Thoracic aorta (tissue), 2 donors: ENCODE measurements at places on chromosomes 7 and 10.

GRCh38 chr10:50384898-50385297, 133.6 kb upstream of the ASAH2 start:
- no peak for DNase-seq

DNA sequence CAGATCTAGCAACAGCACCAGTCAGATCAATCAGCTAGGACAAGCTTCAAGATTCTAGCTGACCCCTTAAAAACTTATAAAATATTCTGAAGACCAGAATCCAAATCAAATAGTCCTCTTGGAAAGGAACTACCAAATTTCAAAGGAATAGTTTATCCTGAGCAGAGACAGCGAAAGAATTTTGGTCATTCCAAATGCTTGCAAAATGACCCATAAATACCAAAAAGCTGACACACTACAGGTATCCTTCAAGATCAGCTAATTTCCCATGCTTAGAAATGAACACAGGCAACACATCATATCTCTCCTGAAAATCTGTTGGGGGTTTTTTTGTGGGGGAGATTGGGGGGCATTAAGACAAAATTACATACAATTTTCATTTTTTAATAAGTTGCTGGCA, 78.8 kb downstream of the PDSS1 start:
- DNase-seq = no peak

DNA sequence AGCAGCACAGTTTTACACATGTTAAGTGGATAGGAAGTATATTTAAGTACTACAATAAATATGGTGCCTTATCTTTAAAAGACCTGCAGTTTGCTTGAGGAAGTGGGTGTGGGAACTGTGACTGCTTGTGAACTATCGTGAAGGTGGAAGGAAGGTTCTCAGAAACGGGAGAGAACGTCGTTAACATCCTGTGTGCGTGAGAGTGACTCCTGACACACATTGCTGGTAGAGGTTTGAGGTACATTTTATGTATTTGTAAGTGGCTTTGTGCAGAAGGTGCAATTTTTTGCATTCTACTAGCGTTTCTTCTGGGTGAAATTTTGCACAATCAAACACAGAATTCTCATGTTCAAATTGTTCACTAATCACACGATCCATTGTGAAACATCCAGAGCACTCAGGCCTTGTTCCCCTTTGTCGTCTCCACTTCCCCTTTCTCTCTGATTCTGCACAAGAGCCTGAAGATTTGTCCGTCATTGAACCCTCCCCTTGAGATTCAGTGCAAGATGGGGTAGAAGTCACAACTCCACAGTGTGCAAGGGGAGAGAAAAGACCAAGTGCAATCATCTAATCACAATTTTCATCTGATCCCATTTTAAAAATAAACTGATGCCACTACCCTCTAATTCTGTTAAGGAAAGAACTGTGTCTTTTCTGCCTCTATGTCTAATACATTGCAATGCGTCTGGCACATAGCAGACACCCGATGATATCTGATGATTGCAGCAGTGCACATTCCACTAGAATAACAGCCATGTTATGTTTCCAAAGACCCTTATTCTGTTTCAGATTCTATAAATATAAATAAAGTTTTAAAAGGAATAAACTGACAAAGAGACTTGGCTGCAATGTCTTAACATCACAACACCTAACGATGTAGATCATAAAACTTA, 279.9 kb downstream of the NEBL start:
- no peak for DNase-seq

- DNase-seq = no peak
Measured at GRCh38 chr7:5452470-5452899, 28.9 kb upstream of the TNRC18 start.

DNA sequence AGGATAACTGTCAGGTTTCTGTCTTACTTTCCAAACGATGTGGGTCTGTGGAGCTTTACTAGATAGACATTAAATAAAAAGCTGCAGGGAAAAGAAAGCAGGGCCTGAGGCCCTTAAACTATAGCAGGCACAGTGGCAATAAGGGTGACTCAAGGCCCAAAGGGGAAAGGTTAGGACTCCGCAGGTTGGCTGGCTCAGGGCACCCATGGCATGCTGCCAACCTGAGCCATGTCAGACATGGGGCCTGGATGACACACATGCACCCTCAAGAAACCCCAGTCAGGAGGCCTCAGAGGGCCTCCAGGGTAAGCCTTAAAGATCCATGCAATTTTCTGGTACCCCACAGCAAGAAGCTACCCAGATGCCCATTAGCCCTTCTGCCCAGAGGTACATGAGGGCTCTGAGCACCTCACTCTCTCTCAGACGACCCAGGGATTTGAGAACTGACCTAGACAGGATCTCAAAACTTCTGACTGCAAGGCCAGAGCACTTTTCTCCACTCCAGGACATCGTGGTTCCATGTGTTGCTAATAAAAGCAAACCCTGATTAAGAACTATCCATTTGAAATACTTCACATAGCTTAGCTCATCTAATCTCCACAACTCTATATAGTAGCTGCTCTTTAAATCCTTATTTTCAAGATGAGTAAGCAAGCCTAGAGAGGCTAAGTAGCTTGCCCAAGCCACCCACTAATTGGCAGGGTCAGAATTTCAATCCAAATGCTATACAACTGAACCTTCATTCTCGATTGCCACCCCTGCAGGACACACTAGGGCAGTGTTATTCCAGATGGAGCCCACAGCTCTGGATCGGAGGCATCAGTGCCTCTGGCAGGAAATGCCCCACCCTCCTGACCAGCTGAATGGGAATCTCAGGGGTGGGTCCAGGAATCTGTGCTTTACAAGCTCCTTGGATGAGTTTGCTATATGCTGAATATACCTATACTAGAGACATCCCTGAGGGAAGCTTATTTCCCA, 132.5 kb upstream of the EFCAB10 start:
- no peak for DNase-seq

- DNase-seq = no peak
Measured at GRCh38 chr10:53528974-53529373, 756.4 kb upstream of the MBL2 start.

- DNase-seq = no peak
Measured at GRCh38 chr10:63480237-63480636, 14.5 kb upstream of the JMJD1C start.

GRCh38 chr7:11784769-11785536, 47.0 kb downstream of the THSD7A start:
- DNase-seq = no peak

GRCh38 chr10:97573021-97573420, 442 bp downstream of the ANKRD2 start:
- no peak for DNase-seq

- DNase-seq = no peak
Measured at GRCh38 chr7:24831240-24831639, 74.0 kb upstream of the GSDME start.

GRCh38 chr7:153509768-153510167, 542.4 kb upstream of the DPP6 start:
- DNase-seq = no peak

DNA sequence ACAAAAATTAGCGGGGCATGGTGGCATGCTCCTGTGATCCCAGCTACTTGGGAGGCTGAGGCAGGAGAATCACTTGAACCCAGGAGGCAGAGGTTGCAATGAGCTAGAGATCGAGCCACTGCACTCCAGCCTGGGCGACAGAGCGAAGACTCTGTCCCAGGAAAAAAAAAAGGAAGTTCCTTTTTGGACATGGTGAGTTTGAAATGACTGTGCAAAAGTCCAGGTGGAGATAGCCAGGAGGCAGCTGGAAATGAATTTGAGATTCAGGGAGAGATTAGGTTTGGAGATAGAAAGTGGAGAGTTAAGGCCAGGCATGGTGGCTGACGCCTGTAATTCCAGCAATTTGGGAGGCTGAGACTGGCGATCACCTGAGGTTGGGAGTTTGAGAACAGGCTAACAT, 139.1 kb downstream of the MARCHF5 start:
- DNase-seq = no peak

GRCh38 chr10:102451105-102451969, at the start of gene C10orf95:
C10orf95 (minus strand) TSS chr10:102451543; CDS start chr10:102451093, 450 bp downstream.
- DNase-seq = no peak

DNA sequence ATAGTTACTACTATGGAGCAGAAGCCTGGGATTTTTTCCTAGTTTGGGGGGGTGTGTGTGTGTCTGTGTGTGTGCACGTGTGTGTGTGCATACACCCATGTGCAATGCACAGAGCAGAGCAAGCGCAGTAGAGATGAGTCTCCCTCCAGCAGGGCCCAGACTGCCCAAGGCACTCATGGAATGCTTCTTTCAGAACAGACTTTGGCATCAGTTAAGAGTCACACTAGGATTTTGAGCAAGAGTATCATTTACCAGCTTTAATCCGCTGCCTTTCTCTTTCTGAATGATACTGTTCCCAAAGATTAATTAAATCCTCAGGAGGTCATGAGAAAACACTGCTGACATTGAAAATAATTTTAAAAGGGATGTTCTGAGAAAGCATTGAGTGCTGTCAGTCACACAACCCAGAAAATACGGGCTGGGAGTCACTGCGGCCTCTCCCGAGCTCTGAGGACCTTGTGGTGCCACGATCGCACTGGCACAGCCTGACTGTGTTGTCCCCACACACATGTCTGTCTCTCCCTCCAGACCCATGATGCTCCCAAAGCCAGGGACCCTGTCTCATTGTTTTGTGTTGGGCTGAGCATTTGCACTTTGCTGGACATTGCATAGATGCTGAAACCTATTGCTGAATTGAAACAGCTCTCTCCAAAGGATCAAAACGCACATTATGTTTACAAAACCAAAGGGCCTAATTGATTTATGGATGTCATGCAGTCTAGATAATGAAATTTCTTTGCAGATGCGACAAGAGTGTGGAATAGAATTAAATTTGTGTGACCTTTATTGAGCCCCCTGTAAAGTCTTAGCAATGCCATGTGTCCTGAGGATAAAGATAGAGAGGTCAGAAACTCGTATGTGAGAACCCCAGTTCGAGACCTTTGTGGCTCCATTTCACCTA, 54.7 kb upstream of the FIGNL1 start:
- DNase-seq = no peak

- DNase-seq = no peak
Measured at GRCh38 chr10:106707657-106708056, 456.8 kb downstream of the SORCS1 start.

DNA sequence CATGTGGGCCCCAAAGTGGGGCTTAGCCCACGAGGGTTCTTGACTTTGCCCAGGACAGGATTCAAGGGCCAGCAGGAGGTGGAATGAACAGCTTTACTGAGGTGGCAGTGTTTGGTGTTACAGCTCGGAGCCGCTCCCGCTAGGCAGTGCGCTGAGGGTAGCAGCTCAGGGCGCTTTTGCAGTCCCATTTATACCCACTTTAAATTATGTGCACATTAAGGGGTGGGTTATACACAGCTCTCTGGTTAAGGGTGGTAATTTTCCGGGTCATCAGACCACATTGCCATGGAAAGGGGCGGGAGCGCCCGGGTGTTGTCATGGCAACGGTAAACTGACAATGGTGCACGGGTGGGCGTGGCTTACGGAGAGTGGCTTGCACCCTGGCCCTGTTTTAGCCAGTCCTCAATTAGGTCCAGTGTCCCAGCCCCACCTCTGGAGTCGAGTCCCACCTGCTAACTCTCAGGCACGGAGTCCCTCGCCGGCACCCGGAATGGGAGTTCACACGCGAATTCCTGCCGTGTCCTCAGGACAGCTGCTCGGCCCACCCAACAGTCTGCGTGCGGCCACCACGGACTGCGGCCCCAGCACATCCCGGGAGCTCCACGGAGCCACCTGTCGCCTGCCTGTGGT, 58.2 kb upstream of the PDGFA start:
- DNase-seq = no peak

GRCh38 chr7:139231513-139232376, 708 bp downstream of the UBN2 start:
- no peak for DNase-seq
